ENCODE measurements at places on chromosomes 16 and 17.

- DNase-seq = peak; percentile 95
Observed at GRCh38 chr17:15169676-15170075, 95.5 kb downstream of the PMP22 start.

- DNase-seq = no peak
Observed at GRCh38 chr17:39629898-39630297, 3.1 kb downstream of the PPP1R1B start.

DNA sequence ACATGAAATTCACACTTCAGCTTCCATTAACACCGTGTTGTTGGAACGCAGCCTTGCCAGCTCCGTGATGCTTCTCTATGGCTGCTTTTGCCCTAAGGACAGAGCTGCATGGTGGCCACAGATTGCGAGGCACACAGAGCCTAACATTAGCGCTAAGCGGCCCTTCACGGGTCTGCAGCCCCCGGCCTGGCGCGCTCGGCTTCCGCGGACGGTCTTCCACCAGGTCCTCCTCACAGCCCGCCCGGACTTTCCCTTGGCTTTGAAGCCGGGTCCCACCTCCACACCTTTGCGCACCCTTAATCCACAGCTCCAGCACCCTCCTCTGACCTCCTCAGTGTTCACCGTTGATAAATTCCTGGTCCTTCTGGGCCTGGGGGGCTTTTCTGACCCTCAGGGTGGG is 19.6 kb downstream of the SCGB1C2 start:
- no peak for DNase-seq

DNA sequence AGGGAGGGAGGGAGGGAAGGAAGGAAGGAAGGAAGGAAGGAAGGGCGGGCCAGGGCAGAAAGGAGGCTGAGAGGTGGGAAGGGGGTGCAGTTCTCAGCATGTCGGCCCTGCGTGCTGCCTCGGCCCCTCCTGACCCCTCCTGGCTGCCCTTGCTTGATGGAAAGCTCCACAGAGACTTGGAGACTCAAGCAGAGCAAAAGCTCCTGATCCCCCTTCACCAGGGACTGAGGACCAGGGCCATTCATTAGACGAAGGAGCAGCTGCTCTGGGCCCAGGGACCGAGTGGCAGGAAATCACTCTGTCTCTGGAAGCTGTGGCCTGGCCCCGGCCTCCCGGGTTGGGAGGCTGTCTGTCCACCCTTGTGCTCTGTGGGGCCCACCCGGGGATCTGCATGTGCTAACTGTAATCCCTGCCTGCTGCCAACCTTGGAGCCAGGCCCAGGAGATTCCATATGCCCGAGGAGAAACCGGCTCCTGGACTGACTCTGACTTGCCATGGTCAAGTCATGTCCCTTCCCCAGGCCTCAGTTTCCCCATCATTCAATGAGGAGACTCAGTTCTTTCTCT is 27.4 kb upstream of the C1QL1 start:
- DNase-seq = no peak

DNA sequence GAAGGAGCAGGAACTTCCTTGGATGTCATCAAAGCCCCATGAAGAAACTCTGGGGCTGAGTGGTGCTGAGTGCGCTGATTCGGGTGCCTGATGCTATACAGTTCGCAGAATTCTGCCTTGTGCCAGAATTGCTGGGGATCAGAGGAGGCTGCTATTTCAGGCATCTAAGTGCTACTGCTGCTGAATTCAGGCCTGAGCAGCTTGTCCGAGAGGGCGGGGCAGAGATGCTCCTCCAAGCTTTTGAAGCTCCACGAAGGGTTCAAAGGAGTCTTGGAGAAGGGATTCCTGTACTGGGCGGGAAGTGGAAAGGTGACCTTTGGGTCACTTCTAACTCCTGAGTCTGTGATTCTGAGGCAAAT is 227.8 kb downstream of the CCDC182 start:
- DNase-seq = no peak

DNA sequence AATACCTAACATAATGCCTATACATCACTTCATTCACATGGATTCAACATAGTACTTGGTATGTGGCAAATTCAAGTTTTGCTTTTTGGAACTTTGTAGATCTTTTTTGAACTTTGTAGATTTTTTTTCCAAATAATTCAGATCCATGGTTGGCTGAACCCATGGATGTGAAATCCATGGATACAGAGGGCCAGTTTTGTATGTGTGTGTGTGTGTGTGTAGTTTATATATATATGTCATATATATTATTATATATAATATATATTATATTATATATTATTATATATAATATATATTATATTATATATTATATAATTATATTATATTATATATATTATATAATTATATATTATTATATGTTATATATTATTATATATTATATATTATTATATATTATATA is 28.4 kb downstream of the CLUAP1 start:
- DNase-seq = no peak

- DNase-seq = no peak
Observed at GRCh38 chr17:48413613-48414405, 16.2 kb downstream of the SKAP1 start.

GRCh38 chr17:65633146-65633881 is 71.9 kb upstream of the AXIN2 start:
- no peak for DNase-seq

DNA sequence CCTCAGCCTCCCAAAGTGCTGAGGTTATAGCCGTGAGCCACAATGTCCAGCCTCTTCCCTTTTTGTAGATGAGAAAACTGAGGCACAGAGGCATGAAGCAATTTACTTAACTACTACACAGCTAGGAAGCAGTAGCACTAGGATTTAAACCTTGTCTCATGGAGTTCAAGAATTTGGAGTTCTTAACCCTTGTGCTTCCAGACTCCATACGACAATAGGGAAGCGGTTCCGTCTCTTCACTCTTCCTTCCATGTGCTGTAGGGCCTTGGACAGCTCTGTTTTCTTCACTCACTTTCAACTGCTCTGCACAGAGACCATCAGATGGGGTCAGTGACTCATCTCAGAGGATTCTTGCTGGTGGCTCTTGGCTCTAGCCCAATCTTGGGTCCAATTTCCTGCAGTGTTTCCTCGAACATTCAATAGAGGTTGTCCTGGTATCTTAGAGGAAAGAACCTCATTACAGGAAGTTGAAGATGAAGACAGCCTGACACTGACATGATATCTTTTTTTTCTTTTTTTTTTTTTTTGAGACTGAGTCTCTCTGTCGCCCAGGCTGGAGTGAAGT is 19.3 kb downstream of the ITGAL start:
- DNase-seq = peak; percentile 93

DNA sequence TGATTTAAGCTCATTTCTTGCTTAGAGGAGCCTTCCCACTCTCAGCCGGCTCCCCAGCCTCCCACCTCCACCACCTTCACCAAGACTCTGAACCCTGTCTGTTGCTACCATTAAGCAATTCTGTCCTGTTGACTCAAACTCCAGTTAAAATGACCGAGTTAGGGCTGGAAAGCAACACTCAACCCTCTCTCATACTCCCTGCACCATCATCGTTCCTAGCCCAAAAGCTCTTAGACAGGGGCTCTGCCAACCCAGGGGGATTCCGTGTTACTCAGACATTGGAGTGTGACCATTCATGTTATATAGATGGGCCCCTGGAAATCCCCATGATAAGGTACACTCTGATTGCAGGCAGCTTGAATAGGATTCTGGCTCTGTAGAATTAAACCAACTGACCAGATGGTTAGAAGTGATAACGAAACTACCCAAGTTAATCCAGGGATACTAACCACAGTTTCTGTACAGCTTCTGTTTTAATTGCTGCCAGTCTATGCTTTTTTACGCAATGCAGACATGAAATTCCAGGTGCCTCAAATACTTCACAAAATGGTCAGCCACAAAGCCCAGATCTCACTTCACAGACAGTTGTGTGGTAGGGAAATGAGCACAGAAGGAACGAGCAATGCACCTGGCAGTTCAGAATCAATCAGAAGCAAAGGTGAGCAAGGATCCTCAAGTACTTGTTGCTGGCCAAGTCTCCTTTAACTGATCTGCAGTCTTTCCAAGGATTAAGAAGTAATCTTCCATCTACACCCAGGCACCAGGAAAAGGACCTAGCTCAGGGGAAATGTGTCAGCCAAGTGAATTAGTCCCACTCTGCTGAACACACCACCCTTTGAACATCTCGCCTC is 2.1 kb downstream of the SSTR2 start:
- no peak for DNase-seq

DNA sequence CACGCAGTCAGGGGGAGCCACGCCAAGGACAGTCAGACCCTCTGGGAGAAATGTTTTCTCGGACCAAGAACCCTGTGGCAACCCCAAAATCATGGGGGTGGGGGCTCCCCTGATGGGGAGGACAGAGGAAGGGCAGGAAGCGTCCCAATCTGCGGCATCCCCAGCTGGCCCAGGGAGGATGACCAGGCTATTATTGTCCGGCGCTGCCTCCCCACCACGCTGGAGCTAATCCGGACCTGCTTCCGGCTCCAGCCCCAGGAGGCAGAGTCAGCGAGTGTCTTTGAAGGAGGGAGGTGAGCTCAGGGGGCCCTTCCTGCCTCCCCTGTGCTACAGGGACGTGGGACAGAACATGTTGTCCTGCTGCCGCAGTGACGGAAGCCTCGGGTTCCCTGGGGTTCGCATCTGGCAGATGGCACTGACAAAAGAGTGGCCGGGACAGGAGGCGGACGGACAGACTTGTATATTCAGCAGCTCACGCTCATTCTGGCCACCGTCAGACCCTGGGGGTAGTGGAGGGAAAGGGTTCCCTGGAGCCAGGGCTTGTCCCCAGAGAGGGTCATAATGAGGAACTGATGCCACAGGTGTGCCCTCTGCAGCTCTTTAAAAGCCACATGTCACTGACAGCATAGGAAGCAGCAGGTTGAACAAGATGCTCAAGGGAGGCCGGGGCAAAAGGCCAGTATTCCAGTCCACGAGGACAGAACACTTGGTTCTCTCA is 54.3 kb upstream of the CDC42EP4 start:
- no peak for DNase-seq

GRCh38 chr17:35448214-35448898 is at the start of gene SLFN13:
Gene SLFN13 (minus strand): TSS chr17:35448766. CDS start chr17:35445680, 3,086 bp downstream.
- peak; percentile 29 for DNase-seq

GRCh38 chr16:87057951-87058560 is 259.1 kb downstream of the C16orf95 start:
- DNase-seq = no peak

DNA sequence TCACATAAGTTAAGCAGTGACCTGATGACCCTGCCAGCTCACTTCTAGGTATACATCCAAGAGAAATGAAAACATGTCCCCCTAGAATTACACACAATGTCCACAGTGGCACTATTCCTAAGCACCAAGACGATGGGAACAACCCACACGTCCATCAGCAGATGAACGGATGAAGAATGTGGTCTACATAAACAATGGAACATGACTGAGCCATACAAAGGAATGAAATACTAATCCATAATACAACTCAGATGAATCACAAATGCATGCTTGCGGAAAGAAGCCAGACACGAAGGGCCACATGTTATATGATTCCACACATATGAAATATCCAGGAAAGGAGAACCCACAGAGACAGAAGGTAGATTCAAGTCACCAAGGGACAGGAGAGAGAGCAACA is 17.4 kb downstream of the USP22 start:
- no peak for DNase-seq

DNA sequence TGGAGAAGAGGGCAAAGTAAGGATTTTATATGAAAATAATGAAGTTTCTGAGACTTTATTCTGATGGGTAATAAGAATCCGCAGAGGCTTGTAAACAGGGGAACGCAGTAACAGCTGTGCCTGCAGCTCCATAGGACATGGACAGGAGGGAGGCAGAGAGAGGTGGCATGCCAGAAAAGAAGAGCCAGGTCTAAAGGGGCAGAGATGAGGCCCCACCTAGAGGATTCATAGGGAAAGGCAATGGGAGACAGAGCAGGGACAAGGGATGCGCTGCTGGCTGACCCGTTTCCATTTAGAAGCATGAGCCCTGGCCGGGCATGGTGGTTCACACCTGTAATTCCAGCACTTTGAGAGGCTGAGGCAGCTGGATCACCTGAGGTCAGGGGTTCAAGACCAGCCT is 340.3 kb upstream of the CDH5 start:
- DNase-seq = peak; percentile 9

- no peak for DNase-seq
Observed at GRCh38 chr17:41382394-41382793, 288 bp upstream of the KRT34 start.

- no peak for DNase-seq
Observed at GRCh38 chr17:5254903-5255521, 20.4 kb upstream of the SCIMP start.

GRCh38 chr17:50947782-50948543 is 81.8 kb upstream of the TOB1 start:
- DNase-seq = no peak

GRCh38 chr16:47847220-47847970 is 308.4 kb downstream of the ABCC12 start:
- DNase-seq = no peak

DNA sequence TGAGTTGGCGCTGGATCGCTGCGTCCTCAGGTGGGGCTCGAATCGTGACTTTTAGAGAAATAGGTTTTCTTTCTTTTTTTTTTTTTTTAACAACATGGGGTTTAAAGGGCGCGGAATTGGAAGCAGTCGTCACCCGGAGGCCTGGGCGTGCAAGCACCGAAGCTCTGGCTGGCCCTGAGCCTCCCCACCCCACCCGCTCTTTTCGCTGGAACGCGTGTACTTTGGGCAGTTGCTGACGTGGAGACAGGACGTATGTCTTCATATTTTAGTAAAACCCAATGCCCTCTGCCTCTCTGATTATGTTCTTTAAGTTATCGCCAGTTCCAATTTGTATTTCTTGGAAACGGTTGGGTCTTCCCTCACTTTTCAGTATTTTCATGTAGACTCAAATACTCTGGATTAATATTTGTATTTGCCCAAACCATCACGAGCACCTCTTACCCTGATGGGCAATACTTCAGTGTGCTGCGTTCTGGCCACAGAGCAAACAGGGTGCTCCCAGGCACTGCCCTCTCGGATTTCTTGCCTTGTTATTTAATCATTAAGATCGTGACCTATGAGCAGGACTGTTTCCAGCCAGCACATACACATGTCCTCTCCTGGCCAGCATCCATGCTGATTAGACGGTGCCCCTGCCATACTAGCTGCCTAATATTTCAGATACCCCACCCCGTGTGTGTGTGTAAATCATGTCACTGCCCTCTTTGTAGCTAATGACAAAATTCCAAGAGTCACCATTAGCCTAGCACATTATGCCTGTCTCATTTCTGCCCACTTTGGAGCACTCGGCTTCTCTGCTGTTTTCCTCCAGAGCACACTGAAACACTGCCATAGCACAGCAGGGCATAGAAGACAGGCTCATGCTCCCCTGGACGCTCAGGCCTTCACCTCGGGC is 805 bp upstream of the C16orf95 start:
- peak; percentile 24 for DNase-seq

GRCh38 chr17:76548378-76549214 is 8.8 kb downstream of the PRCD start:
- DNase-seq = no peak

DNA sequence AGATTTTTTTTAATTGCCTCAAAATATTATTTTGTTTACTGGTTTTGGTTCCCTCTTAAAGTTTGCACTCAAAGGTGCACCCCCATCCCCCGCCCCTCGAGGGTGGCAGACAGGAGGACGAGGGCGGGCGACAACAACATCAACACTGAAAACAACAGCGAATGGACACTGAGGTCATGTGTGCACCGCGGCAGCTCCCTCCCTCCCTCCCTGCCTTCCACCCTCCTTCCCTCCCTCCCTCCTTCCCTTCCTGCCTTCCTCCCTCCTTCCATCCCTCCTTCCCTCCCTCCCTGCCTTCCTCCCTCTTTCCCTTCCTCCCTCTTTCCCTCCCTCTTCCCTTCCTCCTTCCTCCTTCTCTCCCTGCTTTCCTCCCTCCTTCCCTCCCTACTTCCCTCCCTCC is 1.5 kb upstream of the OSGIN1 start:
- DNase-seq = no peak

- no peak for DNase-seq
Observed at GRCh38 chr17:40419559-40420331, 2.0 kb upstream of the TOP2A start.
